Naive thymus-derived CD4-positive, alpha-beta T cell (primary cell): ENCODE measurements at places on chromosomes 2 and 18. TPM values are rescaled to one million over a fixed set of nuclear protein-coding genes. Genes with fewer than 3 reads are reported as not detected.
A peak's percentile ranks its signal among the peaks of the same experiment; 100 is the strongest.

GRCh38 chr2:148052687-148053086 is 31.8 kb downstream of the MBD5 start:
- H3K27me3 ChIP-seq, result no peaks in the 10 kb centered on the region
- no peaks in the 10 kb centered on the region for H3K36me3 ChIP-seq
- DNase-seq, result no peak
- no peaks in the 10 kb centered on the region for H3K4me1 ChIP-seq

DNA sequence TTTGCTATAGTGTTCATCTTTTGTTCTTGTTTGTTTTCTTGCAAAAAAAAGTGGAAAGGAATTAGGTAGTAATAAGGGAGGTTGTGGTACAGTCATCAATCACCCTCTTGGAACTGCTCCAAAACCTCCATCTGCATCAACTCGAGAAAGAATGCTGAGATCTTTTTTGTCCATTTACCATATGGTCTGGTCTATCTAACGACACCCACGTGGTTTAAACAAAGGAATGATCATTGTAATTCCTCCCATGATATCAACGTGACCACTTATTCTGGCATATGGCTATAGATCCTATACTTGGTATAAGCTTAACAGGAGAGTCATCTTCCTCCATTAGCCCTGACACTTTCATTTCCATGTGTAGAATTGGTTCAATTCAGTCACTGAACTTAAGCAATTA is 1025.3 kb upstream of the NXPH2 start:
- DNase-seq, result no peak
- H3K4me3 ChIP-seq, result no peak overlapping the region
- no peak overlapping the region for H3K27ac ChIP-seq
- H3K4me1 ChIP-seq, result no peaks in the 10 kb centered on the region
- H3K36me3 ChIP-seq, result no peaks in the 10 kb centered on the region

- no peak overlapping the region for H3K4me3 ChIP-seq
- H3K27ac ChIP-seq, result no peak overlapping the region
- DNase-seq, result no peak
- H3K27me3 ChIP-seq, result no peaks in the 10 kb centered on the region
- H3K36me3 ChIP-seq, result no peaks in the 10 kb centered on the region
- H3K4me1 ChIP-seq, result no peaks in the 10 kb centered on the region
Measured at GRCh38 chr2:127185705-127186104, 34.4 kb downstream of the CYP27C1 start.

DNA sequence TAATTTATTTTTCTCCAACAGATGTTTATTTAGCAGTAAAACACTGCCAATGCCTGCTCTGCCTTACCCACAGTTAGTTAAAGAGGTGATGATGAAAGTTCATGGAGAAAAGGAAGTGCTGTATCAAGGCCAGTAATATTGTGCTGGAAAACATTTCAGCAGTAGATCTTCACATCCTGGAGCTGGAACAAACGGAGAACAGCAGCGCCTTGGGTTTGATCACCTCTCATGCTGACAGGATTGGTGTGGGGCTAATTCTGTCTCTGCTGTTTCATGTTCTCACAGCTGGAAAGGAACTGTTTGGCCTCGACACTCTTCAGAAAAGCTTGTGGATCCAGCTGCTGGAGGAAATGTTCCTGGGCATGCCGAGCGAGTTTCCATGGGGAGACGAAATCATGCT is 61.5 kb upstream of the RPE start:
- DNase-seq, result no peak
- H3K4me3 ChIP-seq, result no peak overlapping the region
- H3K27me3 ChIP-seq, result no peaks in the 10 kb centered on the region
- H3K27ac ChIP-seq, result no peak overlapping the region

DNA sequence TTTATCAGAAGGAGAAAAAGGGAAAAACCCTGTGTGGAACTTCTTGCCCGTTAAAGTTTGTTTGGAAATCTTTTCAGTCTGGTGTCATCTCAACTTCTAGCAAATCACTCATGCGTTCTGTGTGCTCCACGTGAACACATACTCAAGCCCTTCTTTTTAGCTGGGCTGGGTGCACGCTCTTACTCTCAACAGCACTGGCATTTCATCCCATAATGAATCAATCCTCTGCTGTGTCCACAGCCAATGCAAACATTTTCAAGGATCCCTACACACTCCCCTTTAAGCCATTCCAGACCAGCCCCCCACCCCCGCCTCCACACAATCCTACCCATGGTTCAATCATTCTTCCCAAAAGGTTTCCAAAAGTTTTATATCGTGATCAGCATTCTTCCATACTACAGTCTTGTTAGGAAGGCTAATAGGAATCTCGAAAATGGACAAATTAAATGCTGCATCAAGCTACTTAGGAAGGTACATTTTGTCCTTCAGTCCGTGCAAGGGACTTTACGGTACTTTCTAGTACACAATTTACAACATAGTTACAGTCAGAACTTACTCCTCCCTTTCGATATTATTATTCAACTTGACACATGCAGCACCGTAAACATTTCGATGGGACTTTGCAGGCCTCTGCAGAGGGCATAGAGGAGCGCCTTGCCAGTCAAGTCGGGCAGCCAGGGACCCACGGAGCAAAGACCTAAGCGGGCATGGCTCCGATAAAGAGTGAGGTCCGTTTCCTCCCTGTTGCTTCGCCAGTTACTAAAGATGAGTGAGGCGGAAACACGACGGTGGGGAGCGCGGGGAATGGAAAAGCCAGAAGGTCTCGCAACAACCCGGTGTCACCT is 1.4 kb downstream of the PTGR3 start:
- no peaks in the 10 kb centered on the region for H3K27me3 ChIP-seq
- H3K4me1 ChIP-seq, result peaks cover 22% of the 10 kb centered on the region
- peak overlapping the region; percentile 89 for H3K4me3 ChIP-seq
- DNase-seq, result no peak
- no peaks in the 10 kb centered on the region for H3K36me3 ChIP-seq
- H3K27ac ChIP-seq, result peak overlapping the region; percentile 90

DNA sequence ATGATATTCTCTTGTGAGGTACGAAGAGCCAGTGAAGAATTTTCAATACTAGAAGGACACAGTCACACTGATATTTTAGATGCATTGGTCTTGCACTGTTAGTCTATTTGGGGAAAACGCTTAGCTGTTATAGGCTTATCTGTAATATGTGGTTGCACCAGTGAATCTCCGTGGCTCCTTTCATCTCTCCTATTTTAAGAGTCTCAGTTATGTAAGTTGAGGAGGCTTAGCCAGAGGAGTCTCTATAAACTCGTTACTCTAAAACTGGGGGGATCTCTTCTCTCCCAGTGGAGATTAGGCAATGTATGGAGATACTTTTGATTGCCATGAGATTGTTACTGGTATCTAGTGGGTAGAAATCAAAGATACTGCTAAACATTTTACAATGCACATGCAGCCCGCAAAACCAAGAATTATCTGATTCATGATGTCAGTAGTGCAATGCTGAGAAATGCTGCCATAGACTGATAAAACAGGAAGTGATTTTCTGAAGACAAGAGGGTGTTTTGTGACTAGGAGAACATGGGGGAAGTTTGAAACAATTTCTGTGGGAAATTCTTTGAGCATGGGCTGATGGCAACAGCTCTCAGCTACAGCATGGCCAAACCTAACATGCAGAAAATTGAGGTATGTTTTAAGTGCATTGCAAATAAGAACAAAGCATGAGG is 339.1 kb downstream of the SOX11 start:
- no peaks in the 10 kb centered on the region for H3K27me3 ChIP-seq
- H3K4me3 ChIP-seq, result no peak overlapping the region
- H3K4me1 ChIP-seq, result no peaks in the 10 kb centered on the region

- no peaks in the 10 kb centered on the region for H3K27me3 ChIP-seq
- no peak overlapping the region for H3K27ac ChIP-seq
- no peaks in the 10 kb centered on the region for H3K4me1 ChIP-seq
- no peaks in the 10 kb centered on the region for H3K36me3 ChIP-seq
Measured at GRCh38 chr18:75088622-75089211, 120.2 kb downstream of the PTGR3 start.

DNA sequence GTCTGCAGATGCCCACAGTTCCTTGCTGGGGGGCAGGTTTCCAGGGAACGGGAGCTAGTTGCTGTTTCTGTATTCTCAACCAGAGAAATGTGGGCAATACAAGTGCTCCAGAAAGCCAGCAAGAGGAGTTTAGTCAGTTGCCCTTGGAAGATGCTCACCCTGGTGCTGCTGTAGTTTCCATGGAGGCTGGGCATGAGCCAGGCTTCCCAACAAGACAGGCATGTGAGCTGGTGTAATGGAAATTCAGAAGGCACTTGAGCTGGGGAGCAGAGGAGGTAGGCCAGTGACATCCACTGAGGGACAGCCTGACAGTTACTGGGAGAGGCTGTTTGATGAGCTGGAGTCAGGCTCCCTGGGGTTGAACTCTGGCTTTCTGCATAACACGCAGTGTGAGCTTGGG is 7.7 kb downstream of the HK2 start:
- H3K4me1 ChIP-seq, result peaks cover 16% of the 10 kb centered on the region
- no peaks in the 10 kb centered on the region for H3K36me3 ChIP-seq
- DNase-seq, result no peak
- H3K27ac ChIP-seq, result no peak overlapping the region
- no peaks in the 10 kb centered on the region for H3K27me3 ChIP-seq

DNA sequence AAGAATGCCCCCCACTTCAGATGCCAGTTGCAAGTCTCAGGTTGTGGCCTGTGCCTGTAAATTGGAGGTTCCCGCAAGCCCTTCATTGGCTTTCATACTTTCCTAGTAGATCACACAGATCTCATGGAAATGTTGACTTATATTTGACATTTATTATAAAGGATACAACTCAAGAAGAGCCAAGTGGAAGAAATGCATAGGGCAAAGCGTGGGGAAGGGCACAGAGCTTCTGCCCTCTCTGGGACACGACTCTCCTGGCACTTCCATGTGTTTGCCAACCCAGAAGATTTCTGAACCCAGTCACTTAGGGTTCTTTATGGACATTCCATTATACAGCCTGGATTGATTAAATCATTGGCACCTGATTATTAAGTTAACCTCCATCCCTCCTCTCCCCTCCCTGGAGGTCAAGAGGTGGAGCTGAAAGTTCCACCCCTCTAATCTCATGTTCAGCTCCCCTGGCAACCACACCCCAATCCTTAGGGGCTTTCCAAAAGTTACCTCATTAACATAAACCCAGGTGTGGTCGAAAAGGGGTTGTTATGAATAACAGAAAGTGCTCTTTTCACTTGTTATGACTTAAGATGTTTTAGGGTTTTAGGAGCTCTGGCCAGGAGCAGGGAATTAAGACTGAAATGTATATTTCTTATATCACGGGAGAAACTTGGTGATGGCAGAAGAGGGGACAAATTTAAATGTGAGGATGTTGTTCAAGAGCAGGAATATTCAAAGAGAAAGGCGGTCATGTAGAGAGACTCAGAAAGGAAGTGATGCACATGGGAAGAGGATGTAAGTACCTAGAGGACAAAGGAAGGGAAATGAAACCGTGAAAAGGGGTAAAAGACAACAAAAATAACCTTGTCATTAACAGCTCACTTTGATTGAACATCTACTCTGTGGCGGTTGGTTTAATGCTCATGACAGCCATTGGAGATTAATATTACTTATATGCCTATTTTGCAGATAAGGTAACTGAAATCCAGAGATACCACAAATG is 31.8 kb downstream of the SP100 start:
- peak; percentile 9 for DNase-seq
- H3K4me1 ChIP-seq, result peaks cover 17% of the 10 kb centered on the region
- no peaks in the 10 kb centered on the region for H3K27me3 ChIP-seq
- H3K27ac ChIP-seq, result peak overlapping the region; percentile 5
- peaks cover 26% of the 10 kb centered on the region for H3K36me3 ChIP-seq

- no peaks in the 10 kb centered on the region for H3K36me3 ChIP-seq
- no peak overlapping the region for H3K4me3 ChIP-seq
- H3K27me3 ChIP-seq, result no peaks in the 10 kb centered on the region
- H3K27ac ChIP-seq, result no peak overlapping the region
- no peaks in the 10 kb centered on the region for H3K4me1 ChIP-seq
Measured at GRCh38 chr2:213261237-213261636, 23.0 kb upstream of the SPAG16 start.

GRCh38 chr2:53787614-53788289 is 908 bp downstream of the ERLEC1 start:
- no peak for DNase-seq
- H3K4me3 ChIP-seq, result peak overlapping the region; percentile 66

GRCh38 chr2:212949786-212950185 is 201.6 kb downstream of the IKZF2 start:
- H3K27ac ChIP-seq, result no peak overlapping the region
- no peak overlapping the region for H3K4me3 ChIP-seq
- H3K27me3 ChIP-seq, result no peaks in the 10 kb centered on the region
- H3K4me1 ChIP-seq, result no peaks in the 10 kb centered on the region
- no peaks in the 10 kb centered on the region for H3K36me3 ChIP-seq

DNA sequence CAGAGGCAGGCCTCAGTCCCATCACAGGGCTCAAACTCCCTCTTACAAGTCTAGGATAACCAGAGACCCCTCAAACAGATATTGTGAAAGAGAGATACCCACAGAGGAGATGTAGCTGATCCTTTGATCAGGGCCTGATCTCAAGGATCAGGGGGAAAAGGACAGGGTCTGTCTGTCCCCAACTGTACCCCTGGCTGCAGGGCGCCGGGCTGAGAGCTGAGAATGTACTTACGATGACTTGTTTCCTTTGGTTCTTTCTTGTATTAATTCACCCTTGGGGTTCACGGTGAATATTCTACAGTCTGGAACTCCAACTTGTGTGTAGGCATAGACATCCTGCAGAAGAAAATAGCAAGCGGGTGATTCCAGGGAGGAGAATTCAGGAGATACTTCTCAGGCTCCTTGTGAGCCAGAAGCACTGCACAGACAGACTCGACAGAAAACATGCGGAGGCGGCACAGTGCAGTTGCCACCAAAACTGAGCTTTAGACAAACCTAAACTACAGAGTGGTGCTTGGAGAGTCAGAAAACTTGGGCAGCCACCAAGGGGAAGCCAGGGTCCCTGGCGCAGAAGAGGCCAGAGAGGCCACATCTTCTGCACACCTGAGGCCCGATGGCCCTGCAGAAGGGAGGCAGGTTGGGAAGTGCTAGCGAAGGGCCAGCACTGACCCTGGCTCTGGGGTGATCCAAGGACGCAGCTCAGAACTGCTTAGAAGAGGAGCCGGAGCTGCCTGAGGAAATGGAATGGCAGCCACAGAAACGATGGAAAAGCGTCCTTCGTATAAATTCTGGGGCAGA is 73.9 kb downstream of the EMILIN2 start:
- no peaks in the 10 kb centered on the region for H3K27me3 ChIP-seq
- no peak for DNase-seq
- no peaks in the 10 kb centered on the region for H3K4me1 ChIP-seq
- no peak overlapping the region for H3K27ac ChIP-seq
- no peak overlapping the region for H3K4me3 ChIP-seq

GRCh38 chr2:200350850-200351285 is 44.4 kb downstream of the SPATS2L start:
- no peak overlapping the region for H3K27ac ChIP-seq
- no peaks in the 10 kb centered on the region for H3K36me3 ChIP-seq
- H3K27me3 ChIP-seq, result no peaks in the 10 kb centered on the region

The RAD51AP2 gene
- total RNA-seq, result not detected

The BCL2L11 gene
- total RNA-seq, result 62.4 TPM

The DOK6 gene
- total RNA-seq, result not detected in 2 replicates

The PHLPP1 gene
- total RNA-seq, result 5.5 and 8.6 TPM in 2 replicates
